HCT116 (cell line): ENCODE measurements at places on chromosomes 1 and 21. TPM values are rescaled to one million over a fixed set of nuclear protein-coding genes. Genes with fewer than 3 reads are reported as not detected.
A peak's percentile ranks its signal among the peaks of the same experiment; 100 is the strongest.

GRCh38 chr1:169699707-169700106, 11.7 kb downstream of the SELL start:
- H3K4me3 ChIP-seq, result no peak overlapping the region
- no peaks in the 10 kb centered on the region for H3K36me3 ChIP-seq
- H3K27me3 ChIP-seq, result no peaks in the 10 kb centered on the region
- no peak overlapping the region for H3K27ac ChIP-seq

The SPRR2D gene
- 6.9 TPM for total RNA-seq

DNA sequence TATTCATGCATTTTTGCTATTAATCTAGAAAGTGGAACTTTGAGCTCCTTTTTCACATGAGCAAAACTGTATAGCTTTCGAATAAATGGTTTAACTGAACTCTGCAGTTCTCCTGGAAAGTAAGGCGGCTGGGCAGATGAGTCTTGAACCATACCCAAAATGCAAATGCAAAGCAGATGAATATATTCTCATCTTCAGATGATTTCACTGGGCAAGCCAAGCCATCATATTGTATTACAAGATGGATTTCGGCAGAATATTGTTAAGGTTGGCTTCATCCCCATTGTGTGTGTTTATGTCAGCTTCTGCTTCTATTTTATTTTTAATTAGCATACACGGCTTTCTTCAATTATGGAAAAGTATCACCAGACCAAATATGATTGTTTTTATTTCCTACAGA, 209.6 kb downstream of the GREM2 start:
- H3K4me3 ChIP-seq, result no peak overlapping the region
- H3K36me3 ChIP-seq, result no peaks in the 10 kb centered on the region
- no peak for DNase-seq
- H3K27me3 ChIP-seq, result no peaks in the 10 kb centered on the region

The LRP8 gene
- 56.3 TPM for total RNA-seq

GRCh38 chr21:36250423-36251075, 69.4 kb upstream of the MORC3 start:
- no peaks in the 10 kb centered on the region for H3K27me3 ChIP-seq
- H3K36me3 ChIP-seq, result 0 out of 2 replicates have a peak, but pooled peaks cover 2% of the 10 kb centered on the region
- no peak overlapping the region for H3K27ac ChIP-seq
- no peak for DNase-seq

GRCh38 chr1:5667513-5668325, 324.5 kb downstream of the NPHP4 start:
- H3K4me3 ChIP-seq, result no peak overlapping the region
- H3K27me3 ChIP-seq, result peaks cover 6% of the 10 kb centered on the region; the same call in 1 of the 2 replicates
- no peak overlapping the region for H3K27ac ChIP-seq
- DNase-seq, result no peak

DNA sequence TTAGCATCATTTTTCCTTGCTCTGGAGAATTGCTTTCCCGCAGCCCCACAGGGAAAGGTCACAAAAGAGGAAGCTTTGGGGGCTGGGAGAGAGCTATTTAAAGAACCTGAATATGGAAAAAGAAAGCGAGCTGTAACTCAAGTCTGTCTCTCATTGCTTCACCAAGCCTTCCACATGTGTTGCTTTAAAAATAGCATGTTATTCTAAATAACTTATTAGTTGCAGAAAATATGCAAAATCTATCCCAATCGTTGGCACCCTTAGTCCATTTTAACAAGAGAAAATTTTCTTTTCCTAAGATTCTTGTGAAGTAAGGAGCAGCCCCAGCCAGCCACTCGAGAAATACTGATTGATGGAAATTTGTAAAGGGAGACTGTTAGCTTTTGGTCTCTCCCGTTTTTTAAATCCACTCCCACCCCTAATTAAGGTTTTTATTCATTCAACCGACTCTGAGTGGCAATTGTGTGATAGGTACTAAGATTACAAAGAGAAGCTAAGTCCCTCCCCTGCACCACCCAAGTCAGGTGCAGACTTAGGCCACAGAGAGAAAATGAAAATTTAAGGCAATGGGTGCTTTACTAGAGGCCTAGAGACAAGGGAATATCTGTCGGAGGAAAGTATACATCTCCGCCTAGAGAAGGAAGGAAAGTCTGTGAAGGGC, 802 bp downstream of the CYP4X1 start:
- DNase-seq, result no peak
- peaks cover 3% of the 10 kb centered on the region; the same call in 1 of the 2 replicates for H3K27me3 ChIP-seq
- no peak overlapping the region for H3K4me3 ChIP-seq
- no peaks in the 10 kb centered on the region for H3K36me3 ChIP-seq

DNA sequence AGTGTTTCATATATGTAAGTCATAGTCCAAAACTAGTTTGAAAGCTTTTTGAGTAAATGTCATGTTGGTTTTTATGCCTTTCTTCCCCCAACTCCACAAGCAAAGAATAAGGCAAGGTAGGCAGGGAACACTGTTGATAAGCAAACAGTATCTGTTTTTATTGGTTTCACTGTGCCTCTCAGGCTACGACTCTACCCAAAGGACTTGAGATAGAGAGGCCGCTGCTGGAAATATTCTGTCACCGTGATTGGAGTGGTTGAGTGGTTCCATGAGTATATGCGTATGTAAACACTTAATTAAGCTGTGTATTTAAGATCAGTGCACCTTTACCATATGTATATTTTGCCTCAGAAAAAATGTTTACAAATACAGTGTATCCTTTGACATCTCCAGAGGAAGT, 138.1 kb upstream of the KIF26B start:
- H3K27me3 ChIP-seq, result no peaks in the 10 kb centered on the region
- no peak overlapping the region for H3K4me3 ChIP-seq
- no peak for DNase-seq
- no peaks in the 10 kb centered on the region for H3K36me3 ChIP-seq
- no peaks in the 10 kb centered on the region for H3K4me1 ChIP-seq

GRCh38 chr1:41355356-41355755, 5.9 kb upstream of the FOXO6 start:
- DNase-seq, result no peak
- H3K4me1 ChIP-seq, result peaks cover 29% of the 10 kb centered on the region
- no peaks in the 10 kb centered on the region for H3K27me3 ChIP-seq
- H3K27ac ChIP-seq, result no peak overlapping the region

- H3K27ac ChIP-seq, result no peak overlapping the region
- peaks cover 42% of the 10 kb centered on the region for H3K27me3 ChIP-seq
- H3K4me3 ChIP-seq, result no peak overlapping the region
- no peak for DNase-seq
Measured at GRCh38 chr21:45848331-45848730, 133.2 kb upstream of the COL6A1 start.

- H3K4me1 ChIP-seq, result no peaks in the 10 kb centered on the region
- no peak overlapping the region for H3K4me3 ChIP-seq
- peaks cover 37% of the 10 kb centered on the region; the same call in 1 of the 2 replicates for H3K27me3 ChIP-seq
- no peak overlapping the region for H3K27ac ChIP-seq
Measured at GRCh38 chr1:7616076-7616832, 154.8 kb upstream of the VAMP3 start.

DNA sequence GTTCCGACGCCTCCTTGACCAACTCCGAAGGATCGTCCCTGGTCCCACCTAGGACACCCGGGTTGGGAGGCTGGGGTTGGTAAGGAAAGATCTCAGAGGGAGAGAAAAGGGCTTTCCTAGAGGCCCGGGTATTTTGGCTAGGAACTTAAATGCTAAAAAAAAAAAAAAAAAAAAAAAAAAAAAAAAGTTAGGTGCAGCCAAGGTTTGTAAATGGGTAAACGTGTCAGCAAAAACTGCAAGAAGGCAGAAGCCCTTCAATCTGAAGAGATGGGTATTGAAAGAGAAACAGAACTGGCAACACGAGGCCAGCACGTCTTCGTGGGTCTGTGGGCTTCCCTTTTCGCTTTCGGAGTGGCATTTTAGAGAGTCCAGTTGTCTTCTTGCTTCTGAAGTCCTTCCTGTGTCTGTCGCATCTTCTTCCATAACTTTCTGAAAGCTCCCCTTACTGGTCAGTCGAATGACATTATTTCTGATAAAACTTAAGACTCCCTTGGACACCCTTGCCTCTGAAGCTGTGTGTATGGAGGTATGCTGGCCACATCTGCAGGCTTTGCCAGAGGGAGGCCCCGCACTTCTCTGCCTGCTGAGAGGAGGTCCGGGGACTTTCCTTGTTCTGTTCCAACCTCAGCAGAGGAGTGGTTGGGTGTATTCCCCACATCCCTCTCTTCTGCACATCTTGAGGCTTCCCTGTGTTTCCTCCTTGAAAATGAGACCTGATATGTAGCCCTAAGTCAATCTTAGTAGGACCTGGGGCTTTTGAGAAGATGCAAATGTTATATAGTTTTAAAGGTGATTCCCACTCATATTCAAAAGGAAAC, 745 bp downstream of the RCSD1 start:
- no peaks in the 10 kb centered on the region for H3K36me3 ChIP-seq
- DNase-seq, result no peak
- H3K4me3 ChIP-seq, result no peak overlapping the region
- H3K27me3 ChIP-seq, result no peaks in the 10 kb centered on the region

DNA sequence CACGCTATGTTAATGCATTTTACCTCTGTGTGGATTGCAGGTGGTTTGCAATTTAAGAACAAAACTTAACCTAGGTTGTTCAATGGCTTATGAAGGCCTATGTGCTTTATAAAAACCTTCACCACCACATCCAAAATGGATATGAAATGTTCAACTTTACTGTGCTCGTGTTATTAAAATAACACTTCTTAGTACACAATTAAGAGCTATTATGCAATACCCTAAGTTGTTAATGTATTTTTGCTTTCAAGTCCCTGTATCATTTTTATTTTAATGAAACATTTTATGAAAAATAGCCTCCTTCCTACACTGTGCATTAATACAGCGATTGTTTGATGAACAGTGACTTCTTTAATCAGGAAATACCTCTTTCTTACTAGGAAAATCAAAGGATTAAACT, 12.0 kb downstream of the NCAM2 start:
- H3K4me3 ChIP-seq, result no peak overlapping the region
- no peaks in the 10 kb centered on the region for H3K36me3 ChIP-seq
- no peaks in the 10 kb centered on the region for H3K4me1 ChIP-seq
- DNase-seq, result no peak

DNA sequence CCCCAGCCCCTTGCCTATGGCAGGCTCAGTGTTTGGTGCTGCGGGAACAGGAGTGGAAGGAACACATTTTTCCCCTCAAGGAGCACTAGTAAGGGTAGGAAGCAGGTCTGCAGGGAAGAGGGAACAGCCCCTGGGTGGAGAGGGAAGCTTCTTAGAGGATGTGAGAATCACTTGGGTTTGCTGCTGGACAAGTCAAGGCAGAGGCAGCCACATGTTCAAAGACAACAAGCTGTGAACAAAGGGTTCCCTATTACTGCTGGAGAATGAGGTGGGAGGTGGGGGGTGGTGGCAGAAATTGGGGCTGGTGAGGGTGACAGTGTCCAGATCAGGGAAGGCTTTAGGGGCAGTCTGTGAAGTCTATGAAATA, 24.8 kb upstream of the CITED4 start:
- no peak overlapping the region for H3K27ac ChIP-seq
- no peaks in the 10 kb centered on the region for H3K27me3 ChIP-seq
- no peak for DNase-seq
- no peaks in the 10 kb centered on the region for H3K36me3 ChIP-seq
- H3K4me3 ChIP-seq, result no peak overlapping the region

- no peak overlapping the region for H3K4me3 ChIP-seq
- DNase-seq, result peak; percentile 69
- H3K27me3 ChIP-seq, result no peaks in the 10 kb centered on the region
- no peaks in the 10 kb centered on the region for H3K36me3 ChIP-seq
- H3K27ac ChIP-seq, result peak overlapping the region; percentile 76
Measured at GRCh38 chr1:17531682-17532487, 7.6 kb upstream of the ARHGEF10L start.

The FCGR3A gene
- 0.17 TPM for total RNA-seq

The HPDL gene
- not detected for total RNA-seq

GRCh38 chr21:14451546-14451945, 68.6 kb upstream of the HSPA13 start:
- no peak for DNase-seq
- H3K4me1 ChIP-seq, result no peaks in the 10 kb centered on the region
- H3K4me3 ChIP-seq, result no peak overlapping the region
- H3K27me3 ChIP-seq, result no peaks in the 10 kb centered on the region

DNA sequence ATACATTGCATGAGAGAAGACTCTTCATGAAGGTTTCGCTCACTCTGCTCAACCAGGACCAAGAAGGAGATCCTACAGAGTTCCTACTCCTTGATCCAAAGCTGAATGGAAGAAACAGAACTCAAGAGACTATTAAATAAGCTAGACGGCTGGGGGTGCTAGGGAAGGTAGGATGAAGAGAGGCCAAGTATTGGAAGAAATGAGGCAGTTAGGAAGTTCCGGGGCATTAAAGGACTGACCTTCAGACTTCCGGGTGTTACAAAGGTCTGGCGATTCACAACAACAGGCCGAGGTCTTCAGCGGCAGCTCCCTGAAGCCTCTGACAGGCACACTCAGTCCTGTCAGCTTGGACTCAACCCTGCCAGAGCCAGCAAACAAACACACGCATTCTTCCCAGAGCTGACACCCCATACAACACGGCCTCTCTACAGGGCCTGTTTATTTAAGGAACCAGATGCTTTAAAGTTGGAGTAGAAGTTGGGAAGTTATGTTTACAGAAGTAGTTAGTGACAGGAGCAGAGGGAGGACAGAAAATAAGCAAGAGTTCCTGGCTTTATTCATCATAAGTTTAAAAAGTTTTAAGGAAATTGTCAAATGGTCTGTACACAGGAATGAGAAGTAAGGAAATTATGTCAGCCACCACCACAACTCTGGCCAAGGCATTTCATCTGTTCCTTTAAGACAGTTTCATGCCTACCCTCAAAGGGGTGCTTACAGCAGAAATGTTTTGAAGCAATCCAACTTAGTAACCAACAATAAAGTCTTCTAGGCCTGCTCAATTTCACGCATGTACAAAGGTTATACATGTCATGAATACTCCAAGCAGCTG, 4.7 kb downstream of the SORT1 start:
- no peak overlapping the region for H3K27ac ChIP-seq
- no peak for DNase-seq
- no peaks in the 10 kb centered on the region; the same call in 1 of the 2 replicates for H3K27me3 ChIP-seq
- H3K4me3 ChIP-seq, result no peak overlapping the region

DNA sequence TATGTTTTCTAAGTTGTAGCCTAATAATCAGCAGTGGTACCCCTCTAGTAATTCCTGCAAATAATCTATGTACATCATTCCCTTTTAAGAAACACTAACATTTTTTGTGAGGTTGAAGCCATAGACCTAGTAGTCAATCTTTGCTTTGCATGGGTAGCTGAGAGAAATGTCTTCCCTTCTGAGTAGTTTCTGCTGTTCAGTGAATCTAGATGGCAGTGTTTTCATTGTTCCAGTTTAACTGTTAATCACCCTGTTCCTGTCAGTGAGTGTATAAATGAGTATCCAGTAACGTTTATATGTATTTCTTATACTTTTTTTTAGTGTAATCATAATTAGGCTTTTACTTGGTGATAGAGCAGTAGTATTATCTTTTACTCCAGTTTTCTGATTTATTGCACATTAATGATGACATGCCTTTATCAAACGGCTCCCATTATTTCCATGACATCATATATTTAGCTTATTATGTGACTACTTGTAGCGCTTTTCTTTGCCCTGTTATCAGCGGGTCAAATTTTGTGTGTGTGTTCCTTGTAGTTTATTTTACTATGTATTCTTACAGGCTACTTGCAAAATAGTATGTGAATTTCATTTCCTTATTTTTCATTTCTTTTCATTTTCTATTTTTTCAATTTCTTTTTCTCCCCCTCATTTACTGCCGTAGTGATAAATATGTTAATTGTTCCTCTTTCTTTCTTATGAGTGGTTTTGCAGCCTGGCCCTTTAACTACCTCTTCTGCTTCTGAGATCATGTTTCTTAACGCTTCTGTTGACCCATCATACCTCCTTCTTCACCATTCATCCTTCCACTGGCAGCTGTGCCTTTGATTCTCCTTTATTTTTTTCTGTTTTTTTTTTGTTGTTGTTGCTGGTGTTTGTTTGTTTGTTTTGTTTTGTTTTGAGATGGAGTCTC, 18.8 kb downstream of the CEP350 start:
- H3K4me1 ChIP-seq, result no peaks in the 10 kb centered on the region
- no peaks in the 10 kb centered on the region for H3K27me3 ChIP-seq
- no peak overlapping the region for H3K4me3 ChIP-seq
- DNase-seq, result no peak
- H3K27ac ChIP-seq, result no peak overlapping the region
- H3K36me3 ChIP-seq, result no peaks in the 10 kb centered on the region
